Aorta (tissue), 5 donors: ENCODE measurements at places on chromosomes 11 and 22. TPM values are rescaled to one million over a fixed set of nuclear protein-coding genes. Genes with fewer than 3 reads are reported as not detected.

DNA sequence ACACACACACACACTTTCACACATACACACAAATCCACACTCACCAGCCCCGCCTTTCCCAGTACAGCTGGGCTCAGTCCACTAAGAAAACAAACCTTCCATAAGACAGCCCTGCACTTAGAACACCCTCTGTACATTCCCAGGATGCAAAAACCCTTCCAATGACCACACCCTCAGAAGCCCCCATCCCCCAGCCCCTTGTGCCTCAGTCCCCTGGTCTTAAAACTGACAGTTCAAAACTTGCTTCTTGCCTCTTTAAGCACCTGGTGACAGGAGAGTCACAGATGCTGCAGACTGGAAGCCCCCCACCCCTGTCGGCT lies 23.0 kb downstream of the APLNR start:
- H3K27me3 ChIP-seq: no peaks in the 10 kb centered on the region
- H3K36me3 ChIP-seq: no peaks in the 10 kb centered on the region
- H3K27ac ChIP-seq: no peak overlapping the region

RFPL1 gene
- polyA plus RNA-seq: not detected

DNA sequence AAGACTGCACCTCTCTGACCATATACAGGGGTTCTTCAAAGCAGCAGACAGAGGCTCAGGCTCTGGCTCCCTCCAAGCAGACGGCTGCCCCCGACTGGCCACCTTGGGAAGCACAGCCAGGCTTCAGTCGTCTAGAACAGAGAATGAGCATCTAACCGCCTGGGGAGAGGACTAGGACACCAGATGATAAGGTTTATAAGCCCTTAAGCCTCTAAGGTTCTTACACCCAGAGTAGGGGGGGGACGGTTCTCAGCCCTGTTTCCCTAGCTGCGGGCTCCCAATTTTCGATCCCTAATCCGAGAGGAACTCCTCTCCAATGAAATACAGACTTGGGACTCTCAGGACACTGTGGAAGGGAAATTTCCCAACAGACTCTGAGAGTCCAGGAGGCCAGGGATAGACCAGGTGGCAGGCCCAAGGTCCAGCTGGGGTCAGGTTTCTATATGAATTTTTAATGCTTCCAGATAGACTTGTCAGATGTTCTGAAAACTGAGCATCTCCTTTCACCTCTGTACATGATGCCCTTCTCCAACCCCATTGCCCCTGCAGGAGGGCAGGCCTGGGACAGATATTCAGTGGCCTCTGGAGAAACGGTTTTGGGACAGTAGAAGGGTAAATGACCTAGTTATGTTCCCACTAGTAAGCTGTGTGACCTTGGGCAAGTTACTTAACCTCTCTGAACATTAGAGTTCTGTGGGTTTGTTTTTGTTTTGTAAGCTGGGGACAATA lies 20.2 kb downstream of the RTN4RL2 start:
- H3K36me3 ChIP-seq: no peaks in the 10 kb centered on the region
- no peaks in the 10 kb centered on the region for H3K4me1 ChIP-seq
- no peaks in the 10 kb centered on the region for H3K27me3 ChIP-seq
- peak; percentile 78 for DNase-seq
- no peak overlapping the region for H3K4me3 ChIP-seq
- no peak overlapping the region for H3K27ac ChIP-seq

DNA sequence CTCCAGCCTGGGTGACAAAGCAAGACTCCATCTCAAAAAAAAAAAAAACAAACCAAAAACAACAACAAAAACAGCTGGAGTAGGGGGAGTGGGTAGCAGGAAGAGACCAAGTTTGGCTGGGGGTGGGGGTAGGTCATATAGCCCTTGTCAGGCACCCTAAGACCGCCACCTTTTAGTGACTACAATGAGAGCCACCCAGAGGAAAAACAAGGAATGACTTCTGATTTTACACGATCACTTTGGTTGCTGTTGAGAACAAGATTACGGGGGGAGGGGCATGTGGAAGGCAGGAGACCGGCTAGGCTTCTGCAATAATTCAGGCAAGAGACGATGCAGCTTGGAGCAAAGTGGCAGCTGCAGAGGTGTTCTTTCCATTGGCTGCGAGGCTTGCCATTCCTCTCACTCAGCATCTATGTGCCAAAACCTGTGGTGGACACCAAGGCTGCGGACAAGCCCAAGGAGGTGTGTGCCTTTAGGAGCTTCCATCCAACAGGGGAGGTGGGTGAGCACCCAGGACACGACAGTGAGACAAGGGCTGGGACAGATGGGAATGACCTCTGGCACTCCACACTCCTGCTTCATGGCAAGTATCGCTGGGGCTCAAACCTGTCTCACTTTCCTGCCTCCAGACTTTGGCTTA lies 1.7 kb downstream of the RPS19BP1 start:
- no peaks in the 10 kb centered on the region for H3K4me1 ChIP-seq
- H3K36me3 ChIP-seq: no peaks in the 10 kb centered on the region
- H3K27ac ChIP-seq: no peak overlapping the region
- no peaks in the 10 kb centered on the region for H3K27me3 ChIP-seq
- DNase-seq: no peak

CRYAB gene
- polyA plus RNA-seq: 483 TPM

GRCh38 chr11:118321386-118322082 lies 17.0 kb downstream of the CD3E start:
- H3K27ac ChIP-seq: no peak overlapping the region
- H3K36me3 ChIP-seq: no peaks in the 10 kb centered on the region
- no peak overlapping the region for H3K4me3 ChIP-seq
- DNase-seq: no peak

- H3K36me3 ChIP-seq: no peaks in the 10 kb centered on the region
- H3K27ac ChIP-seq: no peak overlapping the region
- no peaks in the 10 kb centered on the region for H3K4me1 ChIP-seq
- H3K4me3 ChIP-seq: no peak overlapping the region
- H3K27me3 ChIP-seq: no peaks in the 10 kb centered on the region
These were observed 44.6 kb upstream of the SPON1 start for GRCh38 chr11:13917904-13918303.

TYR gene
- not detected for polyA plus RNA-seq

GRCh38 chr11:7533199-7534041 lies 19.6 kb downstream of the PPFIBP2 start:
- H3K36me3 ChIP-seq: no peaks in the 10 kb centered on the region
- H3K4me1 ChIP-seq: no peaks in the 10 kb centered on the region
- no peak overlapping the region for H3K27ac ChIP-seq

- no peaks in the 10 kb centered on the region for H3K4me1 ChIP-seq
- no peak for DNase-seq
- H3K27ac ChIP-seq: no peak overlapping the region
- no peaks in the 10 kb centered on the region for H3K36me3 ChIP-seq
These were observed 8.9 kb upstream of the MYBPC3 start for GRCh38 chr11:47361419-47361818.

DNA sequence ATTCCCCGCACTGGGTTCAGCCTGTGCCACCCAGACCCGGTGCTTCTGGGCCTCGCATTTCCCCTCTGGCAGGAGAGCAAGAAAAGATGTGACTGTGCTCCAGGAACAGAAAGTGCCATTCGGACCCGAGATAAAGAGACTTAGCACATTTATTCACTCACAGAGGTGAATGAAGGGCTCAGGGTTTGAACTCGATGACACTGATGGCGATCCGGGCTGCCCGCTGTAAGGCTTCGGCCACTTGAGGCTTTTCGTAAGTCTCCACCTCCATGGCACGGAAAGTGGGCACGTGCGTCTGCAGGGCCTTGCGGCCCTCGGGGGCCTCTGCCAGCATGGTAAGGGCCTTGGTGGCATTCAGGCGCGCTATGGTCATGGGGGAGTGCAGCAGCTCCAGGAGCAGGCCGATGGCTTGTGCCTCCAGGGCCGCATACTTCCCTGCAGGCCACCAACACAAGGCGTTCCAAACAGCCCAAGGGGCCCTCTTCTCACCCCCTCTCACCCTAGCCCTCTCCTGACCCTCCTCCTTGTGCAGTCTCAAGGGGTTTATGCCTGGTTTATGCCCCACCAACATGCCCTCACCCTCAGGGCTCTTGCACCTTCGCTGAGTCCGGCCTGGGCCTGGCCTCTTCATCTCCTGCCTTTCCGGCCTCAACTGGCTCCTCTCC lies 10.9 kb upstream of the GNAZ start:
- H3K36me3 ChIP-seq: no peaks in the 10 kb centered on the region
- no peaks in the 10 kb centered on the region for H3K4me1 ChIP-seq
- H3K27ac ChIP-seq: no peak overlapping the region
- H3K27me3 ChIP-seq: no peaks in the 10 kb centered on the region

TXN2 gene
- polyA plus RNA-seq: 72.6 TPM

- no peaks in the 10 kb centered on the region for H3K4me1 ChIP-seq
- no peaks in the 10 kb centered on the region for H3K36me3 ChIP-seq
- H3K4me3 ChIP-seq: no peak overlapping the region
- no peaks in the 10 kb centered on the region for H3K27me3 ChIP-seq
- no peak for DNase-seq
These were observed 17.1 kb upstream of the EIF3M start for GRCh38 chr11:32566517-32566916.

DNA sequence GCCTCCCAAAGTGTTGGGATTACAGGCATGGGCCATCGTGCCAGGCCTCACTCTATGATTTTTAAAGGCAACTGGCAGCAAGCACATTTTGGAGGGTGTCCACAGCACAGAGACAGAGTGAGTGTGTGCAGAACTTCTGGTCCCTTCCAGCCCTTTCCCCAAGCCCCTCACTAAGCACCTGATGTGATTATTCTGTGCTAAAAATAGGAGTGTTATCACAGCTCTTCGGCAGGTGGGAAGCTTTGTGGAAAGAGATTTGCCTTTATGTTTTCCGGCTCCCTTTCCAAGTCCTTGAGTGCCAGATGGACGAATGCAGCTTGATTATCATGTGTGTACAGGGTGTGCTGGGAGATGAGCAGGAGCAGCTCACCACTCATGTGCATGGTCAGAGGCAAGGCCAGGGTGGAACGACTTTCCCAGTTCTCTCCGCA lies 310.8 kb downstream of the DDX10 start:
- no peak for DNase-seq
- no peak overlapping the region for H3K4me3 ChIP-seq
- no peak overlapping the region for H3K27ac ChIP-seq
- no peaks in the 10 kb centered on the region for H3K4me1 ChIP-seq

DNA sequence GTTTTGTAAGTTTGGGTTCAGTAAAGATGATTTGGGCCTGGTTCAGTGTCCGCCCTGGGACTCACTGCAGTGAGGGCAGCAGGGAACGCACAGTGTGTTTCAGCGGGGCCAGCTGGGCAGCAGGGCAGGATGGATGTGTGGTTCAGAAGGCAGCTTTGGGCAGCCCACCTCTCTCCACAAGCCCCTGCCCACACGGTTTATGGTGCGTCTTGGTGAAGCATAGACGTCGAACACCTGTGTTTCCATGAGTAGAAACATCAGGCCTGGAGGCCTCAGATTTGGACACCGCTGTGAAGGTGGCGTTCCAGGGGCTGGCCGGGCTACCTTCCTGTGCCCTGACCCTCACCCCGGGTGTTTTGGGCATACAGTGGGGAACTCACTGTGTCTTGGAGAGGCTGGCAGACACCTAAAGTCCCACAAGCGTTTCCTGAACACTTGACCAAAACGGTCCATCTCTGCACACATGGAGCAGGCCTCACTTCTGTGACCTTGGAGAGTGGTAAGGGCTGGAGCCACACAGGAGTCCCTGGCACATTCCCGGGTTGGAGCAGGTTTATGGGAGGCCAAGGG lies 59.0 kb downstream of the ST14 start:
- no peak overlapping the region for H3K27ac ChIP-seq
- H3K27me3 ChIP-seq: no peaks in the 10 kb centered on the region
- H3K4me1 ChIP-seq: no peaks in the 10 kb centered on the region
- no peak for DNase-seq
- H3K36me3 ChIP-seq: no peaks in the 10 kb centered on the region
- no peak overlapping the region for H3K4me3 ChIP-seq

DNA sequence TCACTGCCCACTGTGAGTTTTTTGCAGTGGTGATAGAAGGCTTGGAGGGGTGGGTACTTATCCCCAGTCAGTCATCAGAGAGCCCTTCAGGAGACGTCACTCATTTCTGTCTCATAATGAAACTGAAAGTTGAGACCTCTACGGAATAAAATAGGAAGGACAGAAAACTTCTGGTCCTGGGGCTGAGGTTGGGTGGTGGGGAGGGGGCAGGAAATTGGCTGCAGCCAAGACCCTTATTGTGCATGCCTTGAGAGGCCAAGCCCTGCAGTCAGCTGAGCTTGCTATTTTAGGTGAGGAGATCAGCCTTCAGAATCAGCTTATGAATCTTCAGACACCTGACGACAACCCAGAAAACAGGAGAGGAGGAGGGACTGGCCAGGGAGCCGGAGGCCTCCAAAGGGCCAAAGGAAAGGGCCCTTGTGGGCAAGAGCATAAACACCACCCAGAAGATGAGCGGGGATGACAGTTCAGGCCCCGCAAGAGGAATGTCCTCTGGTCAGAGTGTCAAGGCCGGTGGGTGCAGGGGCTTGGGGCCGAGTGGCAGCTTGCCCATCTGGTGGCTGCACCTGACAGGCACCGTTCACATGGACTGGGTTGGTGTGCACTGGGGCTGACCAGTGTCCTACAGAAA lies 17.9 kb upstream of the ADA2 start:
- no peak overlapping the region for H3K4me3 ChIP-seq
- H3K36me3 ChIP-seq: no peaks in the 10 kb centered on the region
- no peaks in the 10 kb centered on the region for H3K4me1 ChIP-seq
- DNase-seq: no peak

DNA sequence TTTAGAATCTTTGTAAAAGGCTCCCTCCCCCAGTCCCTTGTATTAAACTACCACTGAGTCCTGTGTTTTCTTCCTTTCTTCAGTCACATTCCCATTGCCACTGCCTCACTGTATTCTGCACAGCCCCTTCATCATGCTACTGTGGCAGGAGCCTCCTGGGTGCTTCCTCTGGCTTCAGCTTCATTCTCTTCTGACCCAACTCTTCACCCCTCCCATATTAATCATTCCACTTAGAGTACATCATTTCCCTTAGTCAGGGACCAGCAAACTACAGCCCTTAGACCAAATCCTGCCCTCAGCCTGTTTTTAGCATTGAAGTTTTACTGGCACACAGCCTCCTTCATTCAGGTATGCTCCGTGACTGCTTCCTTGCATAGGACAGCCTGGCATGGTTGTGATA lies 127.7 kb upstream of the MTNR1B start:
- H3K4me1 ChIP-seq: no peaks in the 10 kb centered on the region
- no peaks in the 10 kb centered on the region for H3K27me3 ChIP-seq
- H3K36me3 ChIP-seq: no peaks in the 10 kb centered on the region
- no peak overlapping the region for H3K4me3 ChIP-seq
- H3K27ac ChIP-seq: no peak overlapping the region

GRCh38 chr11:117279711-117280376 lies 11.3 kb upstream of the BACE1-AS start:
- H3K27ac ChIP-seq: no peak overlapping the region
- no peaks in the 10 kb centered on the region for H3K4me1 ChIP-seq
- peaks cover 4% of the 10 kb centered on the region for H3K36me3 ChIP-seq
- H3K27me3 ChIP-seq: no peaks in the 10 kb centered on the region
- DNase-seq: no peak
- H3K4me3 ChIP-seq: no peak overlapping the region

- DNase-seq: peak; percentile 81
- H3K27ac ChIP-seq: no peak overlapping the region
- no peaks in the 10 kb centered on the region for H3K36me3 ChIP-seq
- no peaks in the 10 kb centered on the region for H3K4me1 ChIP-seq
These were observed 1.0 kb downstream of the ADAMTS15 start for GRCh38 chr11:130449310-130449990.
